Activated CD4-positive, alpha-beta T cell treated with anti-CD3 and anti-CD28 coated beads, Interleukin-2, amount 10 ng/mL, durations not matched to agents 7 days and 5 days (primary cell): ENCODE measurements at places on chromosomes 12 and 14. TPM values are rescaled to one million over a fixed set of nuclear protein-coding genes. Genes with fewer than 3 reads are reported as not detected.
A peak's percentile ranks its signal among the peaks of the same experiment; 100 is the strongest.

The FAM222A gene
- 0.73 TPM for total RNA-seq

The DIO2 gene
- total RNA-seq: not detected

The LPAR5 gene
- total RNA-seq: 6.2 TPM

DNA sequence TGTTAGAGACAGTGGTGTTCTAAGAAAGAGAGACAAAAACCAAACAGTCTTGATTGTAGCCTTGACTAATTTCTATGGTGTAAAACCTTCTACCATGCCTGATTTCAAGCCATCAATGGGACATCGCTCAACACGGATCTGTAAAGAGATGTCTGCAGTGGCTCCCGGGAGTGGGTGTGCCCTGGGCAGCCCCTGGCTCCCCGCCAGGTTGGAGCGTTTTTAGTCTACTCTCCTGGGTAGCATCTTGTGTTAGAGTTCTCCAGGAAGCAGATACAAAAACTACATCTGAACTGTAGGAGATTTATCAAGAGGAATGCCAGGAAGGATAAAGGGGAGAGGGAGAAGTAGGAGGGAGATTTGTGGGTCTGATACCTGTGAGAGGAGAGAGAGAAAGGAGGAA lies 1212.9 kb downstream of the BCL11B start:
- no peak overlapping the region for H3K27ac ChIP-seq
- H3K27me3 ChIP-seq: no peaks in the 10 kb centered on the region
- H3K4me1 ChIP-seq: no peaks in the 10 kb centered on the region

DNA sequence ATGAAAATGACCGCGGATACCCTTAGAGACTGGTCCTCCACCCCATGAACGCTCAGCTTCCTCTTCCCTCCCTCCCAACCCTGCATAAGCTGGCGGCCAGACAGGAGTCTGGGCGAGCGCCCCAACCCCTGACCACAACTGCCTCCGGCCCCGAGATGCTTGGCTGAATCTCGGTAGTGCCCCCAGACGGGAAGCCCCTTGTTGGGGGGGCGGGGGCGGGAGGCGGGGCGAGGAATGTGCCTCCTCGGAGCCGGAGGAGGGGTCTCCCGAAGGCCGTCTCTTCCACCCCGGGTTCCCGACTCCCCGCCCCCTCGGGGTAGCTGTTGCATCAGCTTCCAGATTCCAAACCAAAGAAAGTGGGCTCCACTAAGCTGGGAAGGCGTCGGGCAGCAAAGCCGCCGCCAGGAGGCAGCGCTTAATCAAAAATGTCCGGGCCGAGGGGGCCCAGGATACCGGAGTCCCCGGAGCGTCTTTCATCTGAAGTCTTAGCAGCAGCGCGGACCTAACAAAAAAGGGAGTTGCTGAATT lies 7.1 kb upstream of the MRPL52 start:
- H3K4me1 ChIP-seq: peaks cover 35% of the 10 kb centered on the region
- H3K36me3 ChIP-seq: no peaks in the 10 kb centered on the region
- H3K27me3 ChIP-seq: peaks cover 17% of the 10 kb centered on the region
- DNase-seq: peak; percentile 60
- H3K4me3 ChIP-seq: peak overlapping the region; percentile 37

DNA sequence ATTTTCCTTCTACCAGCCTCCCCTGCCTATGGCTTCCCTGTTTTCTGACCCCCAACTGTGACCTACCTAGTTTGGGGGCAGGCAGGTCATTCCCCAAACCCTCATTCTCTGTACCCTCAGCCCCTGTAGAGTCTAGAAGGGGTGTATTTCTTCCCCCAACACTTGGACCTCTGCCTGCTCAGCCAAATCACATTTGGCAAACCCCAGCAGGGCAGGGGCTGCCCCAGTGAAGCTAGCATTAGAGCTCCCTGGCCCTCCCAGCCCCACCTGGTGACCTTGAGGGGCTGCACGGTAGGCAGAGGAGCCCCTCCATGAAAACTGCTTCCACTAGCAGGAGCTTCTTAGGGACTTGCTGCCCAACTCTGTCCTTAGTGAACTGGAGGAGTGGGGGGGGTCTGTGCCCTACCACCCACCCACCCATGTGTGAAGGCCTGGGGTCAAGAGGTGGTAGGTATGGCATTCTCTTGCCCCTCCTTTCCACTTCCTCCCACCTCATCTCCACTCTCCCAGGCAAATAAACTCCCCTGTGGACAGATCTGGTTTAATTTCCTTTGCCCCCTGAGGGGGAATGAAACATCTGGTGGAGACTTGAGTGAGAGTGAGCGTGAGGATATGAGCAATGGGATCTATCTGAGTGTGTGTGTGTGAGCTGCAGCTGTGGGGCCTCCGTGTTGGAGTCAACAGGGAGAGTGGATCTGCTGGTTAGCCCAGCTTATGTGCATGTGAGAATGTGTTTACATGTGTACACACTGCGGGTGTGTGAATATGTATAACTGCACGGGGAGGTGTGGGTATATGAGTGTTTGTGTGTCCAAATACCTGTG lies 1.6 kb downstream of the NXPH4 start:
- H3K4me1 ChIP-seq: peaks cover 49% of the 10 kb centered on the region
- H3K36me3 ChIP-seq: no peaks in the 10 kb centered on the region
- H3K4me3 ChIP-seq: peak overlapping the region; percentile 13
- peaks cover 87% of the 10 kb centered on the region for H3K27me3 ChIP-seq
- no peak overlapping the region for H3K27ac ChIP-seq

The CARMIL3 gene
- 0.83 TPM for total RNA-seq

The CD27 gene
- total RNA-seq: 115 TPM

DNA sequence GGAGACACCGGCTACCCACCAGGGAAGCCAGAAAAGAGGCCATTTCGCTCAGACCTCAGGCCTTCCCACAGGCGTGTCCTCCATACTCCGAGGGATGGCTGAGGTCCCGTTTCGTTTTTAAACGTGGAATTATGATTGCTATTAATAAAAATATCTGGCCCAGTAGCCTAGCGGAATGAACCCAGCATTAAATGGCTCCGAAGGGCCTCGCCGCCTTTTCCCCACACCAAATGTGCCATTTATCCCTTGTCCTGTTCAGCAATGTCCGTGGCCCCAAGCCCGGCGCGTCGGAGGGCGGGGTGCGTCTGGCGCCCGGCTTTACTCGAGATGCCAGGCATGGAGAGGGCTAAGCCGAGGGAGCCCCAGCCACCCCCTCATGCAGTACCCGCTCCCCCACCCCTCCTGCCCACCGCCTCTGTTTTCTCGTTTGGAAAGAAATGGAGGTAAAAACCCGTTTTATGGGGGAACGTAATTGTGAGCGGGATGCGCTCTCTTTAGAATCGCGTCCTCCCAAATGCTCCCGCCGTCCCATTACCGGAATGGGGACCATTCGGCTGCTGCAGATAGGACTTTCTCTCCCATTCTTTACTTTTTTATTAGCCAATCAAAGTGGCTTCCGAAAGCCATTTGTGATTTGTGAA lies 5.7 kb downstream of the HOXC8 start:
- H3K27ac ChIP-seq: peak overlapping the region; percentile 46
- H3K36me3 ChIP-seq: peaks cover 2% of the 10 kb centered on the region
- no peak overlapping the region for H3K4me3 ChIP-seq

The OXA1L gene
- total RNA-seq: 141 TPM

DNA sequence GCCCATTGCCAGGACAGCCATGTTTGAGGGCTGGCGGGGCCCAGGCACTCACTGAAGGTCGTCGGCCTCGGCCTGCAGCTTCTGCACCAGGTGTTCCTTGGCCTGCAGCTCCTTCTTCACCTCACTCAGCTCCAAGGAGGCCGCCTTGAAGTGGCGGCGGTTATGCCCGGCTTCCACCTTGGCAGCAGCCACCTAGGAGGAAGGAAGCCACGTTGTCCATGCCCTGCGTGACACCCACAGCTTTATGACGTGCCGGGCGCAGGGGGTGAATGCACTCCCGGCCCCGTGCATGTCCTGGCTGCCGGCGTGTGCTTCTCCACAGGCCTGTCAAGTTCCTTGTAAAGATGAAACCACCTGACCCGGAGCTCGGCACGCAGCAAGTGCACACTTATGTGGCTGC lies 16.0 kb upstream of the ANKLE2 start:
- no peaks in the 10 kb centered on the region for H3K27me3 ChIP-seq
- H3K4me3 ChIP-seq: no peak overlapping the region
- H3K4me1 ChIP-seq: peaks cover 17% of the 10 kb centered on the region

DNA sequence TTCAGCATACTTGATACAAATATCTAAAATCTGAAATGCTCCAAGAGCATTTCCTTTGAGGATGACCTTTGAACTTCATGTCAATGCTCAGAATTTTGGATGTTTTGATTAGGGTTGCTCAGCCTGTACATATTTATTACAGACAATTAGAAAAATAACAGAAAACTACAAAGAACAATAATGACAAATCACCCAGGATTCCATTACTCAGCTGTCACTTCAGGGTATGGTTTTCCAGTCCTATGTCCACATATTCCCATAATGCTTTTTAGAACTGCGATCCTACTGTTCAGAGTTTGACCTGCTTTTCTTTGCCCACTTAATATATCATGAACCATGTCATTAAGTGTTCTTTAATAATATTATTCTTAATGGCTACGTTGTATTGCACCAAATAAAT lies 11.4 kb downstream of the DLGAP5 start:
- H3K27me3 ChIP-seq: no peaks in the 10 kb centered on the region
- H3K36me3 ChIP-seq: peaks cover 63% of the 10 kb centered on the region
- peaks cover 16% of the 10 kb centered on the region for H3K4me1 ChIP-seq
- no peak overlapping the region for H3K27ac ChIP-seq

DNA sequence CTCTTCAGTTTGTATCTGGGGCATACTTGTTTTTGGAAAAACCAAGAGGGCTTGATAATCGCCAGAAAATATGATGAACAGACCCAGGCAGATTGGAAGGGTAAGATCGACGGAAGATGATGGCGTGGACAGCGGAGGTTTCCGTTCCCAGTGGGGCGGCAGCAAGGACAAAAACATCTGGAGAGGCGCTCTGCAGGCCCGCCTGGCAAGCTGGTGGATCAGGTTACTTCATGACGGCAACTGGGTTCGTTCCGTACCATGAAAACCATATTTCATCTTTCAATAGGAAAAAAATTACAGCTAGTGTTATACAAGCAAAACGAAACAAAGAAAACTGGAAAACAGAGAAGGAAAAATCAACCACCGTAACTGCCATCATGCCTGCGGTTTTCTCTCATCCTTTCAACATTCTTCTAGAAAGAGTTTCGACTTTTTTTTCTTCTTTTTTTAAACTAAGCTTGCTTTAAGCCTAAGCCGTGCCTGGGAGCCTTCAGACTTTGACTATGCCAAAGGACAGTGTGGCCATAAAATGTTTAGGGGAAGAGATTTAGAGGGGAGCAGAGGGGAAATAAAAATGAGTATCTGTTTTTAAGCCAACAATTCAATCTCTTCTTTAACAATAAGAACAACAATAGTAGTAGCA lies 210.5 kb downstream of the FOXN3 start:
- H3K4me1 ChIP-seq: peaks cover 12% of the 10 kb centered on the region
- no peak overlapping the region for H3K4me3 ChIP-seq
- H3K27ac ChIP-seq: no peak overlapping the region
- H3K27me3 ChIP-seq: no peaks in the 10 kb centered on the region

DNA sequence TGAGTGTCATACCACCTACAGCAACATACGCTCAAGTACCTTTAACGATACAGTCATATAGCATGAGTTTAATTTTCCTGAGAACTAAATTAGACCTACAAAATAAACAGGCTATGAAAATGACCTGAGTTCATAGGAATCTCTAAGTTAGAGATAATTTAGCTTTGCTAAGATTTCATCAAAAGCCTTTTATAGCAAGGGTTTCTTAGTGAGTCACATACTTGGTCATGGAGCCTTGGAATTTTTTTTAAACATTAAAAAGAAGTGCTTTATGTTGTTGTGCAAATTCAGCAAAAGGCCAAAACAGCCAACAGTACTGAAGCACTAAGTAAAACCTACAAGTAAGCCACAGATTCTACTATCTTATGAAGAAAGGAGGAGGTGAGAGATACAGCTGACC lies 93.6 kb upstream of the FERMT2 start:
- H3K27ac ChIP-seq: no peak overlapping the region
- no peaks in the 10 kb centered on the region for H3K27me3 ChIP-seq
- H3K36me3 ChIP-seq: peaks cover 58% of the 10 kb centered on the region
- H3K4me3 ChIP-seq: no peak overlapping the region
- no peaks in the 10 kb centered on the region for H3K4me1 ChIP-seq

DNA sequence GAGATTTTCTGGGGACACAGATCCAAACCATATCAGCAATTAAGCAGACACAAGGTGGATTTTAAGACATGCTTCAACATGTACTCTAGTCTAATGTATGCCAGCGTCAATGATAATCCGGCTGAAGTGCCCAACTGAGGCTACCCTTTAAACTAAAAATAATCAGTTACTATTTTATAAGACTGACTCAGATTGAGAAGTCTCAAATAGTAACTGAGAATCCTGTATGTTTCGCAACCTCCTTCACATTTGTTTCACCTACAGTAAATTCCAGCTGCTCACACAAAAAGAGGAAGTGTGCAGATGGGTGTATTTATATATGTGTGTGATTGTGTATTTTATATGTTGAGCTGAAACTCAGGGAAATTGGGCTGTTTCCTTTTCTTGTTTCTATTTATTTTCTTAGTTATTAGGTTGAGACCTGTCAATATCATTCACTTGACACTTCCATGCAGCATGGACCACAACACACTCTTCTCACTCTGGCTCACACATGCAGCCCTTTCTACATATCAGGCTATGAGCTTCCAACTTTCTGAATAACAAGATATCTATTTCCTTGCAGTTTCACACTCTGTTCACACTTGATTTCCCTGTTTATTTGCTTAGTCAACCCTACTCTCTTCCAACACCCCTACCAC lies 1224.9 kb upstream of the TMEM132C start:
- H3K36me3 ChIP-seq: no peaks in the 10 kb centered on the region
- no peak overlapping the region for H3K27ac ChIP-seq
- no peak for DNase-seq
- H3K27me3 ChIP-seq: no peaks in the 10 kb centered on the region

DNA sequence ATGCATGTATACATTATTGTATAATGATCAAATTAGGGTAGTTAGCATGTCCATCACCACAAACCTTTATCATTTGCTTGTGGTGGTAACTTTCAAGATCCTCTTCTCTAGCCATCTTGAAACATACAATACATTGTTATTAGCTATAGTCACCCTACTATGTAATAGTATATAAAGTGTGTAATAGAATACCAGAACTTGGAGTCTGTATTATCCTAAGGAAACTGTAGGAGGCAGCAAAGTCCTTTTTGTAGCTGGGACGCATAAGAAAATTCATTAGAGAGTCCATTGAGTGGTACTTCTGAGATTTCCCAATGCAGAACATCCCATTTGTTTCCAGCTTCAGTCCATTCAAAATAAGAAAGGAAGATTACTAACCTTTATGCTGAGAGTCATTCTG lies 325.9 kb upstream of the LRFN5 start:
- no peak for DNase-seq
- H3K27me3 ChIP-seq: no peaks in the 10 kb centered on the region

The TOMM20L gene
- total RNA-seq: not detected

- H3K4me3 ChIP-seq: peak overlapping the region; percentile 85
- peaks cover 35% of the 10 kb centered on the region for H3K4me1 ChIP-seq
- peaks cover 5% of the 10 kb centered on the region for H3K36me3 ChIP-seq
Measured at GRCh38 chr12:76032043-76032981, 736 bp upstream of the PHLDA1 start.

DNA sequence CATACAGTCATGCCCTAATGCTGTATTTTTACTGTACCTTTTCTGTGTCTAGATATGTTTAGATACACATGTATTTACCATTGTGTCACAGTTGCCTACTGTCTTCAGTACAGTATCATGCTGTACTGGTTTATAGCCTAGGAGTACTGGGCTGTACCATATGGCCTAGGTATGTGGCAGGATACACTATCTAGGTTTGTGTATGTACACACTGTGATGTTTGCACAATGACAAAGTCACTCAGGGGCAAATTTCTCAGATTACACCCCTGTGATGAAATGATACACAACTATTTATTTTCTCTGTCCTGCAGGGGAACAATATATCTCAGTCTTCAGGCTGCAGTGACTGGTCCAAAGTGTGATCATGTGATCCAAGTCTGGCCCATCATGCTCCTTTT lies 1076.1 kb downstream of the VRK1 start:
- peaks cover 5% of the 10 kb centered on the region for H3K36me3 ChIP-seq
- DNase-seq: no peak
- H3K4me3 ChIP-seq: no peak overlapping the region
- no peaks in the 10 kb centered on the region for H3K27me3 ChIP-seq

The SLC10A1 gene
- total RNA-seq: not detected
